HFF-Myc (cell line): ENCODE measurements at places on chromosomes 4 and X.

DNA sequence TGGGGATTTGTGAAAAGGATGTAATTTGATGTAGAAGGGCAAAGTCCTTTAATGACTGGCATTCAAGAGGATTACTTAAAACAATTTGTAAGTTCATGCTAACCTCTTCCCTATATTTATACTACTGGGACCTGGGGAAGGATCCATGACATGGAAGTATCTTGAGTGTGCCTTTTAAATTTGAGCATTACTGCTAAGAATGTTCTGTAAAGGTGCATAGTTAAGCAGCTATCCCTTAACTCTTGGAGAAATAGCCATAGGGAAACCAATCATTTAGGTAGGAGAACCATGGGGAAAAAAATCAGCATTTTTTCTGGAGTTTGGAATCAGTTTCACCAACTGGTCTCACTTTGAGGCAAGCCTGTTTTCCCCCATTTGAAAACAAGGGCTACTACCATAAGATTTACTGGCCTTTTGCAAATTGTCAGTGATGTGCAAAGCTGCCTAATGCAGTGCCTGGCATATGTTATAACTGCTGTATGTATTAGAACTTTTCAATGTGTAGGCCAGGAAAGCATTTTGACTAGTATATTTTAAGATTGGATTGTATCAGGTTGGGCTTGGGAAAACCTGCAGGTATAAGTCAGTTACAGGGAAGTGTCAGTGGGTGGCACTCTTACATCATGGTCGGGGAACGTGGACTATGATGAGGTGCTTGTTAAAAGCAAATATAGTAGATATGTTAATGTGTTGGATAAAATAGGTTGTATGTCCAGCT, 72.1 kb downstream of the PRSS12 start:
- DNase-seq = no peak

DNA sequence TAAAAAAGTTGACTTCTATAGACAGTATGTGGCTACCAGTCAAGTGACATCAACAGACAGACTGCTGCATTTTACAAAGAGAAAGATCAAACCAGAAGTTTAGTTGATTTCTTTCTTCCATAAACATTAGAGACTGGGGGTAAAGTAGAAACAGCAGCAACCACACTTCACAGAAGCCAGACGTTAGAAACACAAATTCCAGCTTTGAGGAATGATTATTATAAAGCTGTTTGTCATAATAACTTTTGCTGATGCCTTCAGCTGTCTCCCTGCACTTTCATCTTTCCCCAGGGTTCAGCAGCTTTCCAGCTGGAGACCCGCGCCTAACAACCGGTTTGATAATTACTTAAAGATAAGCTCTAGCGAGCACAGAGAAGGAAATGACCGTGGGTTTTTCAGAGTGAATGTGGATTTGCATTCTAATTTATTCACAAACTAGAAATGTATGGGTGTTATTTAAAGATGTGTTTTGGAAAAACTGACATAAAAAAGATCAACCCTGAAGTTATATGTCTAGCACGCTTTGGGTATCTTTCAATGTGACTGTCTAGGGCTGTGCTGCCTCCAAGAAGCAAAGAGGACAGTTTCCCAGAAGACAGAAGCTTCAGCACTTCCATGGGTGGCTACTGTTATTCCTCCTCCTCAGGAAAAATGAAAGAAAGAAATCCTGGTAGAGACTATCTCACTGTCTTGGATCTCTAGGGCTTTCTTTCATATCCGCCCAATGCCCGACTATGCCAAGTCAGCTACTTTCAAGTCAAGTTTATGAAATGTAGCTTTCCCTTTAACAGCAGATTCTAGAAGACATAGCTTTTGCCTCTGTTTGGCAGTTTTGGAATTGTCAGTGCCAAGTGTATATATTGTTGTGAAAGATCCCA, 15.0 kb upstream of the ENAM start:
- no peak for DNase-seq

DNA sequence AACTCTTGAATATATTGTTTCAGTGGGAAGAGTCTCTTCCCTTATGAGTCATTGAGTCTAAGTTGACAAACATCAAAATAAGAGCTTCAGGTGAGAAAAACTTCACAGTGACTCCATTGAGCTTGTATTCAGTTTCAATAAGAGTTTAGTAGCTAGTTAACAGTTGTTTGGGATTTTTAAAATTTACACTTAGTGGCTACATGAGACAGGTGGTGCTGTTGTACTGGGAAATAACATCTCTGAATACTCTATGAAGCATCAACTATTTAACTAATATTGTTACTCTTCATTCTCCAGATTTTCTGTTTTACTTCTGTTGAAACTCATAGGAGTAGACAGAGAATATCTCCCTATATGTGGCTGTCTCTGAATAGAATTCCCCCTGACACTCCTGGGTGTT, 1609.1 kb downstream of the C4orf33 start:
- no peak for DNase-seq

DNA sequence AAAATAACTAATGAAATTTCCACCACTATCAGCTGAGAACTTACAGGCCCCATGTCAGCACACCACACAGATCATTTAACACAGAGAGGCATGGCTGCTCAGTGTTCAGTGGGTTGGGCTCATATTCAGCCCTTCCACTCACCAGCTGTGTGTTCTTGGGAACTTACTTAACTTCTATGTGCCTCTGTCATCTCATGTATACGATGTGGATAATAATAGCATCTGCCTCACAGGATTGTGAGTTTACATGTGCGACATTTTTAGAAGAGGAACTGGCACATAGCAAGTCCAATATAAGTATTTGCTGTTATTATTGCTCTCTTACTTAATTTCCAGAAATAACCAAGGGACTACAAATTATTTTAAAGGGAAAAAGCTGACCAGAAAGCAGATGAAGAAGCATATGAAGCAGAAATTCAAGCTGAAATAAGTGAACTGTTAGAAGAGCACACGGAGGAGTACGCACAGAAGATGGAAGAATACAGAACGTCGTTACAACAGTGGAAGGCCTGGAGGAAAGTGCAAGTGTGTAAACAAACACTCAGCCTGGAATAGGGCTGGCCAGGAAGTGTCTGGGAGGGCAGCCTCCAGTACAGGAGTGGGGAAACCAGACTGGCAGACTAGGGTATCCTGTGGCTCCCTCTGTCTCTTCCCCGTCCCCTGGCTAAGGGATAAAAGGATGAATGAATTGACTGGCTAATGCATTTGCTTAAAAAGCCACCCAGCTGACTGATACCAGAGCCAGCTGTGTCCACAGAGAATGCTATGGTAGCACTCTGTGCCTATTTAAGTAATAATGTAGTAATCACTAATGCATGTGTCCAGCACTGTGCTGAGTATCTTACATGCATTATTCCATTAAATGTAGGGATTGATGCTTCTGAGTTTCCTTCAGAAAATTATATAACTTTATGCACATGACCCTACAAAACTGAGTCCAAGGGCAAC, 67.1 kb downstream of the CC2D2A start:
- DNase-seq = no peak

GRCh38 chr4:107599841-107600240, 120.2 kb downstream of the PAPSS1 start:
- no peak for DNase-seq

GRCh38 chr4:126023896-126024295, 709.1 kb downstream of the FAT4 start:
- no peak for DNase-seq

DNA sequence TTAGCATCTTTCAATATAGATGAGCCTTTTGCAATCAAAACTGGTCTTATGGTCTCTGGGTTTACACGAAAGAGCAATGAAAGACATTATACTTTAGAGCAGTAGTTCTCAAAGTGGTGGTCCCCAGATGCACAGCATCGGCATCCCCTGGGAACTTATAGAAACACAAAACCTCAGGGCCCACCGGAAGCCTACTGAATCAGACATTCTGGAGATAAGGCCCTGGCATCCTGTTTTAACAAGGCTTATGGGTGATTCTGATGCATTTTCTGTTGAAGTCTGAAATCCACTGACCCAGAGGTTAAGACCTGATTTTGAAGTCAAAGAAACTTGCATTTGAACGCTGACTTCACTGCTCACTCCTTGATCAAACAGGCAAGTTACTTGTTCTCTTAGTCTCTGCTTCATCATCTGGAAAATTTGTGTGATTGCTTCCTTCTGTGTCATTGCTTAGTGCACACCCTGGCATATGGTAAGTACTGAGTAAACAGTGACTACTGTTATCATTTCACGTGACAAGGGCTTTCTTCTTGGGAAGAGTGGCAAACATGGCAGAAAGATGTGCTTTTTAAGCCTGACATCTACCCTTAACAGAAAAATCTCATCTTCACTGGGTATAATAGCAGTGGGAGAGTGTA, 14.5 kb downstream of the CHRNA9 start:
- DNase-seq = no peak

DNA sequence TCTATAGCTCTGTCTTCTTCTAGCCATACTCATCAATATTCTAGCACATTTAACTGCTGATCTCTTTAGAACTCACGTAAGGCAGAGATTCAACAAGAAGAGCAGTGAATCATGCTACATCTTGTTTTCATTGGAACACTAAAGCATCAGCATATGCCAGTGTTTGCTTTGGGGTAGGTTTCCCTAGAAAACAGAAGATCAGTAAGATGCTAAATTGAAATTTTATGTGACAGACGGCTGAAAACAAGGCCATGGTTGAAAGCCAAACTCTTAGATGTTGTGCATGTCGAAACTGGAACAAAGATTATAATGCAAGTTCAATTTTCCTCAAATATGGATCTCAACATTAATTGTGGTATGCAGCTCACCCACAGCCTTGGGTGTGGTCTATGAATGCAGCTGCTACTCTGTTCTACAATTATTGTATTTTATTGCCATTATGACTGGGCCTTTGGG, 107.6 kb downstream of the PDLIM5 start:
- DNase-seq = no peak

GRCh38 chrX:64202808-64203325, 2.6 kb downstream of the AMER1 start:
- no peak for DNase-seq

DNA sequence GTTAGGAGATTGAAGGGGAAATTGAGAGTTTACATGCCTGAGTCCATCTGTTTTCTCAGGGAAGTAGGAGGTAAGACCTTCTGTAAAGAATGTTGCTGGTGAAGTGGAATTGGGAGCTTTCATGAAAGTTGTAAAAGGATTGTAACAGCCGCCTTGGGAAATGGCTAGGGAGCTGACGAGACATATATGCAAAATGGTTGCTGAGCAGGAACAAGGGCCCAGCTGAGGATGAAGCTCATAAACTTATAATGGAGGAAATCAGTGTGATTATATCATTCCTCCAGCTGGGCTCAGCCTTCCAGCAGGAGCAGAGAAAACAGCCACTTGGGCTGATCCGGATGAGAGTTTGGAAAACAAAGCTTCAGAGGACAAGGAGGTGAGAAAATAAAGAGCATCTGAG, 208.7 kb downstream of the MAPK10 start:
- DNase-seq = no peak

GRCh38 chr4:108950158-108950915, 187.5 kb upstream of the ETNPPL start:
- DNase-seq = no peak

- no peak for DNase-seq
Observed at GRCh38 chr4:99857307-99857706, 36.9 kb downstream of the LAMTOR3 start.

GRCh38 chr4:74583089-74583700, 138.3 kb downstream of the AREG start:
- DNase-seq = no peak
